ENCODE measurements at places on chromosomes 2 and 18.

DNA sequence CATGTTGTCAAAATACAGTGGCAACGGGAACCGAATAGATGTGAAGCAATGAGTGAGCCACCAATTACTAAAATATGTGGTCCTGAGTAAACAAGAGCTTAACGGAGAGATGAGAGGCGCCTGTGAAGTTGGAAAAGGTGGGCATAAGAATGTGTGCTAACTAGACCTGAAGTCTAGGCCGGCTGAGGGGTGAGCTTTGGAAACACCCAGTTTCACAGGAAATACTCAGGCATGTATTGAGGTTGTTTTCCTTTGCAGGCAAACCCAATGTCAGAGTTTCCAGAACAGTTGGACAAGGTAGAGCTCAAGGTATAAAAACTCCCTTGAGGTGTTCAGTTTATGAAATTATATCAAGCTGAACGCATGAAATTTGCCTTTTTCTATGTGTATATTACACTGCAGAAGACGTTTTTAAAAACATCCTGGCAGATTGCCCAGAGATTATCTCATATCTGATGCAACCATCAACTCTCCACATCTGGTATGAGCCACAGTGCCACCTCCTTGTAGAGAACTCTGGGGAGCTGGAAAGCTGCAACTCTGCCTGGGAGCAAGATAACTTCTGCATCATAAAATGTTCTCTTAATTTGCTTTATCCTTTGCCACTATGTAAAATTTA lies 3.9 kb upstream of the WDSUB1 start:
- H3K36me3 ChIP-seq = no peaks in the 10 kb centered on the region
- DNase-seq = no peak
- no peaks in the 10 kb centered on the region for H3K27me3 ChIP-seq
- no peak overlapping the region for H3K27ac ChIP-seq

DNA sequence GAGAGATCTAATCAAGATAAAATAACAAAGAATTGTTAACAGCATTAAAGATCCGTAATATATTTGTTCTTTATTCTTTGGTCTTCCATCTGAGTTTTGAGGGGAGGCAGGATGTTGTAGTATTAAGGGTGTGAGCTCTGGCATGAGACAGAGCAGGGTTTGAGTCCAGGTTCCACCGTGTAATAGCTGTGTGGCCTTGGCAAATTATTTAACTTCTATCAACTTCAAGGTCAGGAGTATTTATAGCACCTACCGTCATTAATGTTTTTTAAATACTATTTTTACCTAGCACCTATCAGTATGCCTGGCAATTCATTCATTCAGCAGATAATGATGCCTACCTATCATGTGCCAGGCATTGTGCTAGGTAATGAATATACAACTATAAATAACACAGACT lies 180.1 kb upstream of the NABP1 start:
- H3K36me3 ChIP-seq = no peaks in the 10 kb centered on the region
- no peaks in the 10 kb centered on the region for H3K27me3 ChIP-seq
- H3K4me3 ChIP-seq = no peak overlapping the region

GRCh38 chr18:413233-413632 lies 87.3 kb downstream of the COLEC12 start:
- no peak overlapping the region for H3K27ac ChIP-seq
- no peak for DNase-seq
- H3K4me3 ChIP-seq = no peak overlapping the region
- no peaks in the 10 kb centered on the region for H3K4me1 ChIP-seq
- H3K27me3 ChIP-seq = no peaks in the 10 kb centered on the region
- H3K36me3 ChIP-seq = no peaks in the 10 kb centered on the region

- no peak overlapping the region for H3K27ac ChIP-seq
- H3K4me3 ChIP-seq = no peak overlapping the region
- H3K4me1 ChIP-seq = no peaks in the 10 kb centered on the region
- DNase-seq = no peak
Measured at GRCh38 chr2:149872638-149873150, 285.1 kb upstream of the MMADHC start.

DNA sequence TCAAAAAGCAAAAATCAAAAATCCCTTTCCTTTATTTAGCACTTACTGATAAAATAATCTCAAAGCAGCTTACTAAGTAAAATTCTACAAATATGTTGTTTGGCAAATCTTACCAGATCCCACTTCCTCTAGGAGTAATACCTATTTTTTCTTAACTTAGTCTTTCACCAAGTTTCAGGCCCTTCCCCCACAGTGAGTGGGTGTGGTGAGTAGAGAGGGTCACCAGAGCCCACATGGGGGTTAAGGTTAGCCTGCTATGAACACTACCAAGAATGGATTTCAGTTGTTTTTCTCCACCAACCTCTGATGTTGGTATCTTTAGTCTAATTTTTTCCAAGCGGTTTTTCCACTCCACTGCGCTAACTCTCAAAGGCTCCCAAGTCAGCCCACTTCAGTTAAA lies 23.2 kb downstream of the PIAS2 start:
- no peaks in the 10 kb centered on the region for H3K4me1 ChIP-seq
- no peak overlapping the region for H3K4me3 ChIP-seq
- H3K27ac ChIP-seq = no peak overlapping the region

DNA sequence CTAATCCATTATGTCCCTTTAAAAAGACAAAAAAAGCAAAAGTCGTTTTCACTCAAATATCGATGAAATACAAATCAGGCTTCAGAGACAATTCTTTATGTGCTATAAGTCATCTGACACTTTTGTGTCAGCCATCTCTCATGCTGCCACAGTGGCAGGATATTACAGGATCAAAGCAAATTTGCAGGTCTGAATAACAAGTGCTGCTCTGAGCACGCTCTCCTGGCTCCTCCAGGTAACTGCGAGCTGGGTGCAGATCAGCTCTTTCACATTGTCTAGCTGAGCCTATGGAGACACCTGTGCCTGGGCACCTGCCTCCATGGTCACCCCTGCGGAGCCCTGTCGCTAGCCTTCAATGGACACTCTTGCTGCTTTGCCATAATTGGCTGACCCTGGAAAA lies 250.2 kb upstream of the RAB12 start:
- no peaks in the 10 kb centered on the region for H3K36me3 ChIP-seq
- H3K27me3 ChIP-seq = no peaks in the 10 kb centered on the region
- H3K4me3 ChIP-seq = no peak overlapping the region
- H3K4me1 ChIP-seq = peaks cover 28% of the 10 kb centered on the region
- H3K27ac ChIP-seq = no peak overlapping the region

GRCh38 chr2:236959036-236959435 lies 126.7 kb upstream of the COPS8 start:
- DNase-seq = no peak
- H3K4me3 ChIP-seq = no peak overlapping the region
- no peaks in the 10 kb centered on the region for H3K36me3 ChIP-seq
- H3K27me3 ChIP-seq = no peaks in the 10 kb centered on the region

DNA sequence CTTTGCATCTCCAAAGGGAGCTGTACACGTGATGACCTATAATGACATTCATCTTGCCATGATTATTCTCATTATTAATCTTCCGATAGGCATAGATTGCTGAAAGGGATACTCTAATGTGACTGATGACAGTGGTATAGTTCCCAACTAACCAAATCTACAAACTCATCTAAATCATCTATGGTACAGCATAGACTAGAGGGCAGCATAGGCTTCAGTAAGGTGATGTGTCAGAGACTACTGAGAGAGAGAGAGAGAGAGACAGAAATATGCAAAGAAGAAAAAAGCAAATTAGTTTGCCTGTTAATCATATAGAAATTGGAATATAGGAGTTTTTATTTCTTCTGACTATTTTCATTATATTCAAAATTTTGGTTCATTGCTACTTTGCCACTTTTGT lies 89.3 kb downstream of the CSRNP3 start:
- H3K4me3 ChIP-seq = no peak overlapping the region
- no peaks in the 10 kb centered on the region for H3K36me3 ChIP-seq

GRCh38 chr18:46333431-46334135 lies 229.4 kb downstream of the HAUS1 start:
- peaks cover 5% of the 10 kb centered on the region for H3K4me1 ChIP-seq
- H3K27me3 ChIP-seq = no peaks in the 10 kb centered on the region
- DNase-seq = peak; percentile 45

GRCh38 chr2:153543635-153544071 lies 65.1 kb upstream of the RPRM start:
- H3K4me1 ChIP-seq = no peaks in the 10 kb centered on the region
- no peak overlapping the region for H3K4me3 ChIP-seq
- H3K36me3 ChIP-seq = no peaks in the 10 kb centered on the region
- no peak overlapping the region for H3K27ac ChIP-seq

- no peak for DNase-seq
- peaks cover 3% of the 10 kb centered on the region for H3K36me3 ChIP-seq
- no peaks in the 10 kb centered on the region for H3K27me3 ChIP-seq
- H3K27ac ChIP-seq = no peak overlapping the region
- H3K4me3 ChIP-seq = no peak overlapping the region
Measured at GRCh38 chr18:58697146-58697545, 25.9 kb downstream of the MALT1 start.

DNA sequence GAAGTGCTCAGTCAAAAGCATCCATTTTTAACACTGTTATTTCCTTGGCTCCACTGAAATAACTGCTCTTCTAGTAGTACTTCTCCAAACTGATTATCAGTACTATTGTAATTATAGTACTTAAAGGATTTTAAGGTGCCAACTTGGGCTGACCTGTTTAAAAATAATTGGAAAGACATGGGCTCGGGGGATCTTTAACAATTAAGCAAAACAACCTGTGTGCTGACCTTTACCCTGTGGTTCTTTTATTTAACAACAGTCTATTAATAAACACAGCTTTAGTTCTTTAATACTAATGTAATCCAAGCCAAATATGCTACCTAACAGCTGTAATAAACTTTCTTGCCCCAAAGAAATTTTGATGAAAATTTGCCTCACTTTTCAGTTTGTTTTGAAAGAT lies 6.9 kb upstream of the ITPRID2 start:
- DNase-seq = no peak
- H3K36me3 ChIP-seq = no peaks in the 10 kb centered on the region
- H3K27ac ChIP-seq = no peak overlapping the region
- H3K4me3 ChIP-seq = no peak overlapping the region
- no peaks in the 10 kb centered on the region for H3K4me1 ChIP-seq

DNA sequence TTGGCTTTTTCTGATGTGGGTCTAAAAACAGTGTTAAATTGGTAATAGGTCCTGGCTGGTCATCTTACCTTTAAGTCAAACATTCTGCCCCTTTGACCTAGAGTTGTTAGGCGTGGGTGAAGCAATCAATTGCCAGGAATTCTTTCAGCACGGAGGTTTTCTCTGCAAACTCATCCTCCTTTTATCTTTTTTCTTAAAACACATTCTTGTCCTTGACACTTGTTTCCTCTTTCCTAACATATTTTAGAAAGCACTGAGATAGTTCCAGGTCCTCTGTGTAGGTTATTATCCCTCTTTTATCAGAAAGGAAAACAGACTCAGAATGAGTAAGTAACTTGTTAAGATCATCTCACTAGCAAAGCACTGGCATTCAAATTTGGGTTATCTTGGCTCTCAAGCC lies 18.6 kb upstream of the AP1S3 start:
- no peak overlapping the region for H3K27ac ChIP-seq
- no peak for DNase-seq
- no peaks in the 10 kb centered on the region for H3K4me1 ChIP-seq
- no peaks in the 10 kb centered on the region for H3K27me3 ChIP-seq

- H3K27me3 ChIP-seq = no peaks in the 10 kb centered on the region
- DNase-seq = no peak
- no peaks in the 10 kb centered on the region for H3K36me3 ChIP-seq
- no peaks in the 10 kb centered on the region for H3K4me1 ChIP-seq
Measured at GRCh38 chr2:146982393-146982846, 862.4 kb upstream of the ACVR2A start.

GRCh38 chr18:64747803-64748202 lies 598.9 kb upstream of the LINC00305 start:
- H3K36me3 ChIP-seq = no peaks in the 10 kb centered on the region
- DNase-seq = peak; percentile 50
- no peaks in the 10 kb centered on the region for H3K27me3 ChIP-seq
- no peak overlapping the region for H3K27ac ChIP-seq
- H3K4me3 ChIP-seq = no peak overlapping the region

GRCh38 chr2:3780477-3781402 lies 77.4 kb downstream of the DCDC2C start:
- no peaks in the 10 kb centered on the region for H3K4me1 ChIP-seq
- peak; percentile 83 for DNase-seq
- H3K27me3 ChIP-seq = no peaks in the 10 kb centered on the region
- H3K36me3 ChIP-seq = no peaks in the 10 kb centered on the region
- no peak overlapping the region for H3K4me3 ChIP-seq

- no peak overlapping the region for H3K27ac ChIP-seq
- DNase-seq = no peak
- no peaks in the 10 kb centered on the region for H3K4me1 ChIP-seq
- H3K27me3 ChIP-seq = no peaks in the 10 kb centered on the region
- H3K4me3 ChIP-seq = no peak overlapping the region
Measured at GRCh38 chr2:144409241-144409640, 110.7 kb downstream of the ZEB2 start.

DNA sequence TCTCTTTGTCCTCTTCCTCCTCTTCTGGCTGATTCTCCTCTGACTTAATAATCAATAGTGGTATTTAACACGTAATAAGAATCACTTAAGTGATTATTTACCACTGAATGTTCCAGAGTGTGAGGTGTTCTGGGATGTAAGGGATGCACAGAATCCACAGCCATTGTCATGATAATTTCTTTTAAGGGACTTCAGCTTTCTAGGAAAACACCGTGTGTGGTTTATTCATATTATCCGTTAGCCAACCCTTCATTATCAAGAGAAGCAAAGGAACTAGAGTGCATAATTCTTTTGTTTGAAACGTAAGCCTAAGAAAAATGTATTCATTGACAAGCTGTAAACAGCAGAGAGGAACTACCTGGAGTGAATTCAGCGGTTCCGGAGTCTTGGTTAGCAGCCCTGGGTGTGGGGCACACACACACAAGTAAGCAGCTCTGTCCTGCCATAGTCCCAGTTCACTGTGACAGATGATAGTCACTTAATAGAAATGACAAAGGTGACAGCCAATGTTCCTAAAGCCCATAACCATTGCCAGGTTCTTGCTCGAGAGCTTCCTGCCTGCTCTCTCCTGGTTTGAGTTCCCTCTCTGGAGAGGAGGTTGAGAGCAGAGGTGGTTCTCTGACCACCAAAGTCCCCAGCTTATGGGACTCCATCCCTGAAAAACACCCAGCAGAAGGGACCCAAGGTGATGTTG lies 101.9 kb downstream of the ACOXL start:
- no peak for DNase-seq
- H3K4me3 ChIP-seq = no peak overlapping the region
- no peaks in the 10 kb centered on the region for H3K27me3 ChIP-seq
- H3K27ac ChIP-seq = no peak overlapping the region

DNA sequence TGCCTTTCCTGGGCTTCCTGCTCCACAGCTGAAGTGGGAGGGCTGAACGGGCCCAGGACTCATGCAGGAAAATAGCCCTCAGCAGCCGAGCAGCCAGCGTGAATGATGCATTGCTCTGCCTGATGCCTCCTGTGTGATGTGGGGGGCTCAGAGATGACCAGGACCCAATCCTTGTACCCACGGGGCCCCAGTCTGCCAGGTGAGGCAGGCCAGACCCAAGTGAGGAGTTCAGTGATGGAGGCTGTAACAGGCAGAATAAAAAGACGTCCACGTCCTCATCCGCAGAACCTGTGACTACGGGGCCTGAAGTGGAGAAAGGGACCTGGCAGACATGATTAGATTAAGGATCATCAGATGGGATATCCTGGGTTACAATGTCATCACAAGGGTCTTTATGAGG lies 194.9 kb upstream of the HDAC4 start:
- H3K36me3 ChIP-seq = no peaks in the 10 kb centered on the region
- no peaks in the 10 kb centered on the region for H3K27me3 ChIP-seq
- H3K4me1 ChIP-seq = no peaks in the 10 kb centered on the region
- no peak overlapping the region for H3K27ac ChIP-seq
- DNase-seq = no peak
